K562 (cell line): ENCODE measurements at places on chromosomes 4 and X. TPM values are rescaled to one million over a fixed set of nuclear protein-coding genes. Genes with fewer than 3 reads are reported as not detected.

Gene TMEM31
- polyA plus RNA-seq, result not detected in 2 replicates

Gene MMRN1
- polyA plus RNA-seq, result not detected in 2 replicates

Gene NOA1
- 22.1 and 24.6 TPM in 2 replicates for polyA plus RNA-seq

Gene IBSP
- not detected in 2 replicates for polyA plus RNA-seq

DNA sequence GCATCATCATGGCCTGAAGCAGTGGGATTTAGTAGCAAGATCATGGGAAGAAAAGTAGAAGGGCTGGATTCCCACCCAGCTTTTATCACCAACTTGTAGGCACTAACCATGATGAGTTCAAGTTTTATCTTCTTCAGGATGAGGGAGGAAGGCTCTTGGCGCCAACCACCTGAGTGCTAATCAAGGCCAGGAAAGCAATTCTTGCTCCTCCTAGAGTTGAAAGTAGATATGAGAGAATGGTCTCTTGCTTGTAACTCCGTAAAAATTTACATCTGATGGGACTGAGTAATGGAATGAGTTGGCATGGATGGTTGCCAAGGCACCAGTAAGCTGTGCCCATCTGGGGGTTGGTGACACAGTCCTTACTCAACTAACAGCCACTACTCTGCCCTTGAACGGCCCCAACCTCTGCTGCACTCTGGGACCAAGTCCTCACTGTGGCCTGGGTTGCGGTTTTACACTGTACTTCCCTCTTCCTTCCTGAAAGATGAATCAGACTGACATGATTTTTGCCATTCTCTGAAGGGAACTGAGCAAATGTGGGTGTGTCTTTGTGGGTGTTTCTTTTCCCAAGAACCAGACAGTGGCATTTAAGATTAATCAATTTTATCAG lies 39.4 kb upstream of the NDP start:
- no peak for DNase-seq

GRCh38 chr4:14857981-14858380 lies 144.3 kb upstream of the CPEB2 start:
- DNase-seq, result no peak

DNA sequence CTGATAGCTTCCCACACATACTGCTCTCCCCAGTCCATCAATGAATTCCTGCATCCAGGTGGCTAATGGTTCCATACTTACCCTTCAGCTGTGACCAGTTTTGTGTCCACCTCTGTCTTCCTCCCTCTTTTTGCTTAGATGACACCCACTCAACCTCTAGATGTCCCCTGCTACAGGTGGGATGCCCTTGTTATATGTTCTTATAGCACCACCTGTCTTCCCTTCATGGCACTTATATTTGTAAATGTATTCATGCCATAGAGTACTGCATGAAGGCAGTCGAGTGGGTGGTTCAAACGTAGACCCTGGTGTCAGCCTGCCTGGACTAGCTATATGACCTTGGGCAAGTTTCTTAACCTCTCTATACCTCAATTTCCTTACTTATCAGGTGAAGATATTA lies 6.5 kb upstream of the USP46 start:
- no peak for DNase-seq
